ENCODE measurements at places on chromosomes 7 and 10.

- DNase-seq = no peak
Observed at GRCh38 chr7:25091779-25092178, 33.3 kb downstream of the CYCS start.

- DNase-seq = peak; percentile 40
Observed at GRCh38 chr10:58781873-58782488, 269.3 kb downstream of the BICC1 start.

DNA sequence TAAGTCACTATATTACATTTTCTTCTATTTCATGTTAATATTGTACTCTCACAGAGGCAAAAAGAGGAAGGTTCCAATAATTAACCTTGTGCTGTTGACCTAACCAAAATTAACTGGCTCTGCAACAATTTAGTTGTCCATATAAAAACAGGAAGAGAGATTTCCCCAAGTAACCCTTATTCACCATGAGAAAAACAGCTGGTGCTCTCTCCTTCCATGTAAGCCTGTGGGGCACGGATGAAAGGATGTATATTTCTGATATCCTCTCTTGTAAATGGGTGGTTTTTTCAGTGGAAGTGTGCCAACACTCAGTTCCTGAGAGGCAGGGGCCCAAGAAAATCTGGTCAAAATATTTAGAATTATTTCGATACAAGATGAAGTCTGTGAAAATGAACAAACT lies 358.1 kb downstream of the CRPPA start:
- no peak for DNase-seq

GRCh38 chr7:822692-823276 lies 9.5 kb upstream of the SUN1 start:
- DNase-seq = no peak

GRCh38 chr7:80100254-80100653 lies 34.4 kb upstream of the GNAI1 start:
- no peak for DNase-seq

- no peak for DNase-seq
Observed at GRCh38 chr10:130875116-130875515, 436.4 kb downstream of the TCERG1L start.

DNA sequence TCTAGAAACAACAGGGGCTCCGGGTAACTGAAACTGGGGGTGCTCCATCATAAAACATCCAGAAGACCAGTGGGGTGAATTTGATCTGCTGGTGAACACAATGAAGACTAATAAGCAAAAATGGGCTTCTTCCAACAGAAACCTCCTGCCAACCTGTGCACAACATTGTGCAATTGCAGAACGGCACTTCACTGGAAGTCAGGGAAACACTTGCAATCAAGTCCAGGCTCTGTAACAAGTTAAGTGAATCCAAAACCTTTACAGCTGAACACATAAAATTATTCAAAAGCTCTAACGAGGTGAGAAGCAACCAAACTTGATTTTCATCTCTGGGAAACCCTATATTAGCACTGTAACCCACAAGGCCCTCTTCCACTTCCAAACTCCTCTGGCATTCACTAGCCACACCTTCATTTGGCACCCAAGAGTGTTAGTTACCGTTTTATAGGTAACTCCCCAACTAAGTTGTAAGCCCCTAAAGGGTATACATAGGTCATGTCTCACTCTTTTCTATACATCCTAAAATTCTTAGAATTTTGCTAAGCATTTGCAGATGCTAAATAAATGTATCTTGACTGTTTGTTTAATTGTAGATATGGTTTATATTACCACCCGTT lies 22.0 kb downstream of the IMMP2L start:
- DNase-seq = no peak

DNA sequence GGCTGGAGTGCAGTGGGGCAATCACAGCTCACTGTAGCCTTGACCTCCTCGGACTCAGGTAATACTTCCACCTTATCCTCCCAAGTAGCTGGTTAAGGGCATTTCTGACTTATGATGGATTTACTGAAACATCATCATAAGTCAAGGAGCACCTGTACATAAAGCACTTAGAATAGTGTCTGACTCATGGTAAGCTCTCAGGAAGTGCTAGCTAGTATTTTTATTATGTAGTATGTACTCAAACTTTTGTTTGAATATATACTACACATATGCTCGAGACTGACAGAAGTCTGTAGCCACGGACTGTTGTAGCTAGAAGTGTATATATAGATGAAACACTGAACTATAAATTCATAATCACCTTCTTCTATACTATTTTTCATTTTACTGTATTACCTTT lies 107.5 kb upstream of the DNAJB12 start:
- DNase-seq = no peak

DNA sequence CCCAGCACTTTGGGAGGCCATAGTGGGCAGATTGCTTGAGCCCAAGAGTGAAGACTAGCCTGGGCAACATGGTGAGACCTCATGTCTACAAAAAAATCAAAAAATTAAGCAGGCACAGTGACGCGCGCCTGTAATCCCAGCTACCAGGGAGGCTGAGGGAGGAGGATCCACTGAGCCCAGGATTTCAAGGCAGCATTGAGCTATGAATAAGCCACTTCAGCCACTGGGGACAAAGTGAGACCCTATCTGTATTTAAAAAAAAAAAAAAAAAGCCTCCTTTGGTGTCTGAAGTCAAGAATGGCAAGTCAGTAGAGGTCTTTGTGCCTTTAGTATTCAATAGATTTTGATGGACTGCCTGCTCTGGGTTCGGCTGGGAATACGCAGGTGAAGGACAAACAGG lies 85.7 kb downstream of the RALA start:
- DNase-seq = no peak

DNA sequence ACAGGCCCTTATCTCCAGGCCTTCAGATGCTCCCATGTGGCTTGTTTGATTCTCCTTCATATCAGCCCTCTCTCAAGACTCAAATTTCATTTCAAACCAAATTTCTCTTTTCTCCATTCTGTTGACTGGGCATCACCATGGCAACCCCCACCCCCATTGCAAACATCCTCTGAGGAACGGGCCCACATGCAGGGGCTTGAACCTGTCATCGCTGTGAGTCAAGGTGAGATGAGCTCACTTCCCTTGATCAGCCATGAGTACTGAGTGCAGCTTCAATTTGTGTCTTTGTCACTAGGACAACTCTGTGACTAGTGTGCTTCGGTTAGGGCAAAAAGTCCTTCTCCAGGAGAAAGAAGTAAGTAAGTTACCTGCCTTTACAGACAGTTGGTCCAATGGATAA lies 41.9 kb downstream of the CALML3 start:
- DNase-seq = no peak

- no peak for DNase-seq
Observed at GRCh38 chr10:49093922-49094321, 21.4 kb downstream of the VSTM4 start.

- DNase-seq = no peak
Observed at GRCh38 chr7:2632733-2633537, 1.1 kb downstream of the TTYH3 start.

DNA sequence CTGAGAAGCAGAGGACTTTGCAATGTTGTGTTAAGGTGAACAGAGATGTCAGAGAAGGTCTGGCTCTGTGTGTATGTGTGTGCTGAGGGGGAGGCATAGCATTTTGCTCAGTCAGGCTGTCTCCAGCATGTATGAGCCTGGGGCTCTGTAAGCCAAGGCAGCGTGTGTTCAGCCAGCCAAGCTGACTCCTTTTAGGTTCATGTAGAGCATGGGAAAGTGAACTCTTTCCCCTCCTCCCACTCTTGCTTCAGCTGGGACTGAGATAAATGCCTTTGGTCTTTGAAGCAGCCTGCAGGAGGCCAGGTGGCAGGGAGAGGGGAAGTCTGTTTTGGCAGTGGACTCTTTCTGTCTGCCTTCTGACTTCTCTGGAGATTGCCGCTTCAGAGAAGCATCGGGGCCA lies 3.8 kb downstream of the SFXN2 start:
- DNase-seq = peak; percentile 65

DNA sequence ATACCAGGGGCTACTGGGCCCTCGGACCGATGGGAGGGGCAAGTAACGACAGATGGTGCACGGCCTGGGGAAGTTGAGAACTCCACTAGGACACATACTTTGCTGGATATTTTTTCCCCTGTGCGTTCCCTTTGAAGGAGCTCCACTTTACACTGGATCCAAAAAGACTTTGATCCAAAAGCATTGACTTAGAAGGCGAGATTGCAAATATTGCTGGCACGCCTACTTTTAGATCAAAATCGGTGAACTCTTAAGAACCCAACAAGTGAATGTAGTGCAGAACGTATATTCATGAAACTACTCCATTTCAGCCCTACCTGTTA lies 436 bp upstream of the SLC25A13 start:
- DNase-seq = no peak

DNA sequence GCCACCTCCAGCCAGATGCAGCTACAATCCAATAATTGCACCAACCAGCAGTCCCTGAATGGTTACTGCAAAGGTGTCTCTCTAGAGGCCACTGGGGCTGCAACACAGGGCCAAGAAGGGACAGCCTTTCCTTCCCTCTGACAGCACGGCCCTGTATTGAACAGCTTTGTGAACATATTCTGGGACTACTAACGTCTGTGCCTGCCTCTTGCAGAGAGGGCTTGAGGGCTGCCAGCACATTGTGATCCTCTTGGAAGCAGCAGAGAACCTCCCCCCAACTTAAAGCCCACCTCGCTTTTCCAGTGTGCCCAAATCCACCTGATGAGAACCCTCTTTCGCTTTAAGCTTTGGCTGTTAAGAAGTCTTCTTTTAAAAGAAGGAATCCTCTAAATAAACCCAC lies 415.9 kb downstream of the RPS24 start:
- no peak for DNase-seq

GRCh38 chr7:54060643-54061042 lies 481.5 kb upstream of the VSTM2A start:
- no peak for DNase-seq

GRCh38 chr7:70762696-70763095 lies 369.2 kb upstream of the GALNT17 start:
- no peak for DNase-seq

- no peak for DNase-seq
Observed at GRCh38 chr7:126778101-126778500, 474.6 kb downstream of the GRM8 start.

DNA sequence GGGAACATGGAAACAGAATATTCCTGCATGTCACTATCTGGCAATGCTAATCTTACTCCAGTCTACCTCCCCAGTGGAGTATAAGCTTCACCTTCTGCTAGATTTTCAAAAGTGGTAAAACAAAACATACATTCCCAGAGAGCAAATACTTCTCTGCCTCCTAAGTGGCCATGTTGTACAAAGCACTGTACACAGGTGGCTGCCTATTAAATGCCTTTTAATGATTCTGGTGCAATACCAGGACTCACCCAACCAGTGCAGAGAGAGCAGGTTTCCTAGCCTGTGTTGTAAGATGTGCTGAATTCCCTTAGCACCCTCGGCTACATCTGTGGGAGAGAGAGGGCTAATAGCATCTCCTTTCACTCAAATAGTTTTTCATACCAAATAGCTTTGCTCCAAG lies 684.3 kb upstream of the NRP1 start:
- no peak for DNase-seq

DNA sequence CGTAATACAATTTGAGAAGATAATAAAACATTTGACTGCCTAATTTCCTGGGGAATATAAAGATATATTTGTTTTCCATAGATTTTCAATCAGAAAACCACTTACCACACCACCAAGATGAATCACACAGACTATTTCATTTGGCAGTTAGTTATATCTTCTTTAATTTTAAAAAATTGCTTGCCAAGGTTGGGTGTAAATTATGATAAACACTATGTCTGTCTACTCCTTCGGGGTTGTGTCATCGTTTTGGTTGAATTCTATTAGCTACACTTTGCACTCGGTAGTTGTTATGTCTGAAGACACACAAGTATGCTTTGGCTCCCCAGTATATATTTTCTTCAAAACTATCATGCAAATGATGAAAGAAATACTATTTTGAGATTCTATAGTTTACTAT lies 594.8 kb upstream of the SEMA3D start:
- no peak for DNase-seq

GRCh38 chr7:36227223-36227622 lies 74.2 kb downstream of the EEPD1 start:
- DNase-seq = no peak

DNA sequence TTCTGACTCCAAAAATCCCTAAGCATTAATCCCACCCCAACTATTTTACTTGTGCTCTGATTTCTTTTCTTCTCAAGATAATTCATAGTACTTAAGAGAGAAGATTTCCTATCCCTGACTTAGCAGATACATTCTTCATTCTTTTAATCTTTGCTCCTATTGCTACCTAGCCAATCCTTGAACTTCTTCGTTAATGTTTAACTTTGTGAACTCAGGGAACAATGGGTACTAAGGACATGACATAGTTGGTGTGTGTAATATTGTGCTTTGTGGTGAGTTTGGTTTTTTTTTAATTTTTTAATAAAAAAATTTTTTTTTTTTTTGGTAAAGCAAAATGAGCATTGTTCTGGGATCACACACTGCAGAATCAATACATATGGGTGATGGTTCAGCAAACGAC lies 166.2 kb downstream of the CHCHD3 start:
- DNase-seq = no peak

DNA sequence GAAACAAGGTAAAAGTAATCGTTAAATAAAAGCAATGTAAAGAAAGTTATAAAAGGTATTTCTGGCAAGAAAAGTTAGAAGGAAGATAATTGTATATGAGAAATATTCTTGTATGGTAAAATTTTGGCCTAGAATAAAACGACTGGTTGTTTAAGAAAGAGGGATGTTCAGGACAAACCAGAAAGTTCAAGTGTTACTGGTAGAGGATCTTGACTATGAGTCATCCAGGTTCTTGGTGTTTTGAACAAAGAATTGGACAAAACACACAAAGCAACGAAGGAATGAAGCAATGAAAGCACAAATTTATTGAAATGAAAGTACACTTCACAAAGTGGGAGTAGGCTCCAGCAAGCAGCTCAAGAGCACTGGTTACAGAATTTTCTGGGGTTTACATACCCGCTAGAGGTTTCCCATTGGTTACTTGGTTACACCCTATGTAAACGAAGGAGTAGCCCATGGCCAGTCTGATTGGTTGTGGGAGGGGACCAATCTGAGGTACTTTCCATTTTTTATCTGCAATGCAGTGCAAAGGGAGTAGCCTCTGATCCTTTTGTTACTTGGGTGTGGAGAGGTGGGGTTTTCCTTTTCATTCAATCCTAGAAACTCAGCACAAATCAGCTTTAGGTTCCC lies 22.4 kb upstream of the GARS1 start:
- no peak for DNase-seq

GRCh38 chr10:74828946-74829345 lies 2.5 kb downstream of the KAT6B start:
- no peak for DNase-seq

GRCh38 chr10:78365694-78366093 lies 332.0 kb downstream of the RPS24 start:
- no peak for DNase-seq

GRCh38 chr10:650886-651615 lies 38.4 kb downstream of the DIP2C start:
- DNase-seq = no peak

- no peak for DNase-seq
Observed at GRCh38 chr7:121499624-121500023, 103.5 kb upstream of the FAM3C start.

- DNase-seq = no peak
Observed at GRCh38 chr7:79244482-79244881, 209.0 kb downstream of the MAGI2 start.

- no peak for DNase-seq
Observed at GRCh38 chr7:301291-302053, 11.5 kb downstream of the FOXL3 start.
